Large intestine (tissue), 12 donors: ENCODE measurements at places on chromosomes 5 and 9.

DNA sequence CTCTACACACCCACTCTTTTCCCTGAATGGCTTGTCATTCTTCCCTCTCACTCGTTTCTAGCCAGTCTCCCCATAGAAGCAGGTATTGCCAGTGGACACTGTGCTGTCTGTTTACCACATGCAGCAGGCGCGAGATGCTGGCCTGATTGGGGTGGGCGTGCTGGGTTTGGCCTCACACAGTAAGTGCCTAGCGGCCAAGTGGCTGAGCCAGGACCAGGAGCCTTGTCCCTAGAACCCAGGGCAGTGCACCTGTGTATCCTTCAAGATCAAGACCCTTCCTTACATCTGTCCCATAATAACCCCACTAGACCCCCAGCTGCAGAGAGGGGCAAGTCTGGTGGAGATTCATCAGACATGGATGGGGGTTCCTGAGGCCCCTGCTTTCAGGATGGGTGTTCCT, 112.8 kb upstream of the IRX4 start:
- H3K27me3 ChIP-seq, result no peaks in the 10 kb centered on the region
- no peak overlapping the region for H3K4me3 ChIP-seq
- DNase-seq, result no peak
- no peak overlapping the region for H3K27ac ChIP-seq
- H3K36me3 ChIP-seq, result no peaks in the 10 kb centered on the region

GRCh38 chr5:178989311-178989710, 5.8 kb downstream of the GRM6 start:
- H3K4me3 ChIP-seq, result no peak overlapping the region
- H3K4me1 ChIP-seq, result no peaks in the 10 kb centered on the region
- no peak for DNase-seq
- H3K27ac ChIP-seq, result no peak overlapping the region
- H3K36me3 ChIP-seq, result no peaks in the 10 kb centered on the region
- H3K27me3 ChIP-seq, result peaks cover 21% of the 10 kb centered on the region

GRCh38 chr5:71892641-71893365, 173.7 kb downstream of the CARTPT start:
- H3K4me1 ChIP-seq, result no peaks in the 10 kb centered on the region
- H3K27ac ChIP-seq, result no peak overlapping the region
- no peak for DNase-seq

GRCh38 chr5:116374434-116374852, 200.2 kb downstream of the SEMA6A start:
- no peak for DNase-seq
- H3K36me3 ChIP-seq, result no peaks in the 10 kb centered on the region
- peaks cover 9% of the 10 kb centered on the region for H3K4me1 ChIP-seq
- H3K4me3 ChIP-seq, result no peak overlapping the region
- H3K27ac ChIP-seq, result no peak overlapping the region

DNA sequence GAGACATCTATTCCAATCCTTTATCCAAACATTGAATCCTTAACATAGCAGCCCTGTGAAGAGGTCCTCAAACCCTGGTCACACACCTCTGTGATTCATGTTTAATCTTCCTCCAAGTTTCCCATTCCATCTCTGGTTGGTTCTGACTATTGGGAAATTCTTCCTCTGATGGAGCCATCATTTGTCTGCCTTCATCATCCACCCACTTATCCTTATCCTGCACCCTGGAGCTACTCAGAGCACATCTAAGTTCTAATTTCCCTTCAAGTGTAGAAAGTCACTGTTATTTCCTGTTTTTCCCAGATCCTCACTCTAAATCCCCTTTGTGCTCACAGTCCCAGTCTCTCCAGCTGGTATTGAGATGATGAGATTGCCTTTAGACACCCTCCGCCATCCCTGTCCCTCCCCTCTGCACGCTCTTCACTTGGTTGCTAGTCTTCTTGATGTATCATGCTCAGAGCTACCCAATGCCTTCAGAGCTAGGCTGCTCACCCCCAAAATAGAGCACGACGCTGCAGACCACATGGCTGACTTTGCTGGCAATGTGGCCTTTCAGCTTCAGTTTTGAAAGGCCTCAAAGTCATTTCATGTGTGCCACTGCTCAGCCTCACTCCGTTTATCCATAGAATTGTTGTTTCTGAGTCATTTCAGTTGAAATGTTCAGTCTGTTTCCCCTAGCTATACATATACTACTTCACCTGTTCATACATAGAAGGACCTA, 154.3 kb downstream of the PALM2AKAP2 start:
- no peak overlapping the region for H3K4me3 ChIP-seq
- no peaks in the 10 kb centered on the region for H3K27me3 ChIP-seq
- no peaks in the 10 kb centered on the region for H3K36me3 ChIP-seq
- no peak for DNase-seq
- H3K4me1 ChIP-seq, result no peaks in the 10 kb centered on the region

GRCh38 chr5:169494941-169495548, 88.5 kb upstream of the SPDL1 start:
- DNase-seq, result no peak
- no peak overlapping the region for H3K4me3 ChIP-seq
- H3K36me3 ChIP-seq, result no peaks in the 10 kb centered on the region

DNA sequence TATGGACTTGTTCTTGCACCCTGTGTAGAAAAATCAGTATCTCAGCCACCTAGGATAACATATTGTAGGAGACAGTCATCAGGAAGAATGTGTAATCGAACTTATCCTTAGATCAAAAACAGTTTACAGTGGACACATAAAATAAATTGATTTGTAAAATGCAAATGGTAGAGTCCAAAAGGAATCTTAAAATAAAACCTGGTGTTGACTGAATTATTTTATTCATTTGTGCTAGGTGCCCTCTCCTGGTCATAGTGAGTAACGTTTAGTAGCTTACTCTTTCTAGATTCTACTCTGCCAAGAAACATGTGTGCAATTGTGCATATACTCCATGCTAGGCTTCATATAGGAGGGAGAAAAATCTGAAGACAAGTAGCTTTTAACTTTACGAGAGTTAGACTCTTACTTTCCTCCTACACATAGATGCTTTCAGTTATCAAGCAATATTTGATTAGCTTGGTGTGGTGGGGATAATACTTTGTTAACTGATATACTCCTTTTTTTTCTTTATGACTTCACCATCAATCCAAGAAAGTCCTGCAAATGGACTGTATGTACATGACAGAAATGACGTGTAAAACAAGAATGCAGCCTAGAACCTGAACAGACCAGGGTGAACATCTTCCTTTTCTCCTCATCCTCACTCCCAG, 23.7 kb upstream of the LOX start:
- peaks cover 3% of the 10 kb centered on the region for H3K27me3 ChIP-seq
- no peak overlapping the region for H3K4me3 ChIP-seq
- DNase-seq, result no peak
- H3K4me1 ChIP-seq, result no peaks in the 10 kb centered on the region

DNA sequence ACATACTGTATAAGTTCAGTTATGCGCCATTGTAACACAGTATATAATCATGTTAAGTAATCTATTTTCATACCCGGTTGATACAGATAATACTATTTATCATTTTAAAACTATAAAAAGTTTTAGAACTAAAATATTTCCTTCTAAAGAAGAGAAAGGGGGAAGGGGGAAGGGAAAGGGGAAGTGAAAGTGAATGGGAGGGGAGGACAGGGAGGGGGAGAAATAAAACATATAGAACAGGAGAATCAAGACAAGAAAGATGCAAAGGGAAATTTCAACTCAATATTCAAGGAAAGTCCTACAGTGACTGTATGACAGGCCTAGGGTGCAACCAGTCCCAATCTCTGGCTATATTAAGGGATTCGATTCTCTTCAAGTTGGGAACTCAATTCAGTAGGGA, 1278.8 kb downstream of the MAT2B start:
- no peak for DNase-seq
- H3K27ac ChIP-seq, result no peak overlapping the region
- H3K4me3 ChIP-seq, result no peak overlapping the region
- no peaks in the 10 kb centered on the region for H3K36me3 ChIP-seq
- no peaks in the 10 kb centered on the region for H3K27me3 ChIP-seq
- no peaks in the 10 kb centered on the region for H3K4me1 ChIP-seq

- no peak for DNase-seq
- H3K4me3 ChIP-seq, result no peak overlapping the region
- no peaks in the 10 kb centered on the region for H3K27me3 ChIP-seq
- H3K4me1 ChIP-seq, result peaks cover 5% of the 10 kb centered on the region
- H3K36me3 ChIP-seq, result no peaks in the 10 kb centered on the region
These were observed 103.7 kb downstream of the C5orf15 start for GRCh38 chr5:133864711-133865110.

DNA sequence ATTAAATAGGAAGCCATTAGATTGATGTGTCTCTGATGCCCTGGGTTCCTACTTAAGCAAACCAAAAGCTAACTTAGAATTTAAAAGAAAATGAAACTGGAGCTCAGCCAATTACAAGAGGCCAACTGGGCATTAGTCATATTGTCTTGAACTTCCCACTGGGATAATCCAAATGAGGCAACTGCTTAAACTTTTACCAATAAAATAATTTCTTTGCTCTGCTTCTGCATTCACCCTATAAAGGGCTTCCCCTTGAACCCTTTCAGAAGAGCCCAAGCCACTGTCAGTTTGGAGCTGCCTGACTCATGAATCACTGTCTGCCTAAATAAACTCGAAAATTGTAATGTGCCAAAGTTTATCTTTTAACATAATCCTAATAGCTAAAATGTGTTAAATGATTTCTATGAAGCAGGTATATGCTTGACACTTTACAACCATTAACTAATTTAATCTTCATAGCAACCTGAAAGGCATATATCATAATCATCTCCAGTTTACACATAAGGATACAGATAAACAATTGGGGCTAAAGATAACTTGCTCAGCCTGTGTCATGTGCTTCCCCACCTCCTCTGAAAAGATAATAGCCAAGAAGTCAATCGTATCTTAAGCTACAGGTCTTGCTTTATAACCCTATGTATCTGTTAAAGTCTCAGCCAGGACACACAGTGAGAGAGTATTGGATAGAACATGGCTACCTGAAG, 11.5 kb downstream of the GPR150 start:
- no peak overlapping the region for H3K4me3 ChIP-seq
- H3K27ac ChIP-seq, result peak overlapping the region; percentile 88
- peak; percentile 58 for DNase-seq

DNA sequence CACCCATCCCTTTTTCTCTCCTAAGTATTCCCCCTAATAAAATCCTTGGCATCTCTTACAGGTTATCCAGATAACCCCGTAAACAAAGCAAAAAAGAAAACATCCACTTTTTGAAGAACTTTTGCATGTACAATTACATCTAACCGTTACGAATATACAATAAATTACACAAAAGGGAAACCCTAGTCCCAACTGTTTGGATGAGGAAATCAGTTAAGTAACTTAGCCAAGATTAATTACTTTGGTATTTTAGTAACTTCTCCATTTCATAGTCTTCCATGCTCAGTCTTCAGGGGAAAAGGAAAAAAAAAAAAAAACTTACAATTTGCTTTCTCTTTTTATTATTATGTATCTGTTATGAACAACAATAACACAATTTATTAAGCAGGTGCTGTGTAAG, 212.9 kb downstream of the ACTL7B start:
- no peaks in the 10 kb centered on the region for H3K27me3 ChIP-seq
- DNase-seq, result no peak

DNA sequence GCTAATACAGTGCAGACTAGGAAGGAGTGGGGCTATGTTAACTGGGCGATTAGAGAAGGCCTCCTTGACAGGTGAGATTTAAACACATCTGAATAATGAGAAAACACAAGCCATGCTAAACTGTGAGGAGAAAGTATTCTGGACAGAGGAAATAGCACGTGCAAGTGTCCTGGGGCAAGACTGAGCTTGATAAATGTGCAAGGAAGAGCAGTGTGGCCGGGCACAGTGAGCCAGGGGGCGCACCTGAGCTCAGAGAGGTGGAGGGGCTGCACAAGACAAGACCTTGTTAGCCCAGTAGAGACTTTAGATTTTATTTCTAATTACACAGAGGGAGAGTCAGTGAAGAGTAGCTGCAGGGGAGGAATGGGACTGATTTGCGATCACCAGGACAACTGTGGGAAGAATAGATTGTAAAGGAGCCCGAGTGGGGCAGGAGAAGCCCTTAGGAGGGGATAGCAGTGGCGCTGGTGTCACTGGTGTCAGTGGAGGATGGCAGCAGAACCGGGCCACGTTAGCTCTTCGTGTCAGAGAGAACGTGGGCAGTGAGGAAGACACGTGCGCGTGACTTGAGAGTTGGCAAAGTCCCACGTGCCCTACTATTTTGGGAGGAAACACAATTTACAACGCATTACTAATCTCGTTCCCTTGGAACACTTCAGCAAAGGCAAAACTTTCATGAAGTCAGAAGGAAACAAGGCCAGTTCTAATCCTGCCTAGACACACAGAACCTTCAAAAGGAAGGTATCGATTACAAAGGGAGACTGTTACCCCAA, 17.9 kb upstream of the C5orf47 start:
- H3K27ac ChIP-seq, result no peak overlapping the region
- no peaks in the 10 kb centered on the region for H3K27me3 ChIP-seq
- no peak overlapping the region for H3K4me3 ChIP-seq
- DNase-seq, result no peak
- no peaks in the 10 kb centered on the region for H3K36me3 ChIP-seq
- H3K4me1 ChIP-seq, result peaks cover 21% of the 10 kb centered on the region

- DNase-seq, result no peak
- H3K36me3 ChIP-seq, result peaks cover 18% of the 10 kb centered on the region
- no peaks in the 10 kb centered on the region for H3K27me3 ChIP-seq
- no peak overlapping the region for H3K4me3 ChIP-seq
- H3K27ac ChIP-seq, result no peak overlapping the region
- H3K4me1 ChIP-seq, result peaks cover 6% of the 10 kb centered on the region
These were observed 6.4 kb upstream of the FPGS start for GRCh38 chr9:127796225-127796813.

DNA sequence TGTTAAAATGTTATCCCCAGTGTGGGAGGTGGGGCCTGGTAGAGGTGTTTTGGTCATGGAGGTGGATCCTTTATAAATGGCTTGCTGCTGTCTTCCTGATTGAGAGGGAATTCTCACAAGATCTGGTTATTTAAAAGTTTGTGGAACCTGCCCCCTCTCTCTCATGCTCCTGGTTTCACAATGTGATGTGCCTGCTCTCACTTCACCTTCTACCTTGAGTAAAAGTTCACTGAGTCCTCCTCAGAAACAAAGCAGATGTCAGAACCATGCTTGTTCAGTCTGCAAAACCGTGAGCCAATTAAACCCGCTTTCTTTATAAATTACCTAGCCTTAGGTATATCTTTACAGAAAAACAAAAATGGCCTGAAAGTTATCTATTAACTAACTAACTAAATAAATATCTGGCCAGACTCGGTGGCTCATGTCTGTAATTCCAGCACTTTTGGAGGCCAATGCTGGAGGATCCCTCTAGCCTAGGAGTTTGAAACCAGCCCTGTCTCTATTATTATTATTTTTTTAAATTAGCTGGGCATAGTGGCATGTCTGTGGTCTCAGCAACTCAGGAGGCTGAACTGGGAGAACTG, 1067.4 kb downstream of the CDH9 start:
- no peaks in the 10 kb centered on the region for H3K36me3 ChIP-seq
- no peaks in the 10 kb centered on the region for H3K27me3 ChIP-seq
- no peak for DNase-seq
- no peak overlapping the region for H3K4me3 ChIP-seq
- H3K27ac ChIP-seq, result no peak overlapping the region
